HuH-7 (cell line): ENCODE measurements at places on chromosomes 2 and 18.

DNA sequence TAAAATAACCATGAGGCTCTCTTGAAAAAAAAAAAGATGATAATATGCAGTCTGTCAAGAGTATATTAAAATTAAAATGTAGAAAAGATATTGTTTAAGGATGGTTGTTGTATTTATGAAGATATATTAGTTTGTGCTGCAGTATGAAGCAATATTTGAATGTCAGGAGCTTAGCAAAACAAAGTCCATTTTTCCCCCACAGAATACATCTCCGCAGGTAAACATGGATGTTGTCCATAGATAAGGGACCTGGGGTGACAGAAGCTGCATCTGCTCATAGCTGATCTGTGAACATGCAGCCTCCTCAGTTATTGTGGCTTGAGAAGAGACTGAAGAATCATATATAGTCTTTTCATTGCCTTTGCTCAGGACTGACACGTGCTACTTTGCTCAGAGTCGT lies 366.1 kb upstream of the MMADHC start:
- peak; percentile 58 for DNase-seq

GRCh38 chr2:60821587-60822302 lies 59.6 kb upstream of the REL start:
- DNase-seq, result no peak

- DNase-seq, result no peak
Measured at GRCh38 chr2:23689891-23690290, 237.0 kb downstream of the ATAD2B start.

- no peak for DNase-seq
Measured at GRCh38 chr2:172440795-172441194, 13.4 kb downstream of the ITGA6 start.

GRCh38 chr18:40109252-40110049 lies 1845.6 kb upstream of the PIK3C3 start:
- DNase-seq, result no peak

GRCh38 chr2:65340898-65341681 lies 91.3 kb downstream of the SPRED2 start:
- DNase-seq, result no peak
